ENCODE measurements at places on chromosomes 7 and 10. TPM values are rescaled to one million over a fixed set of nuclear protein-coding genes. Genes with fewer than 3 reads are reported as not detected.

The TAS2R3 gene
- total RNA-seq = 7.1 TPM

The IGFBP3 gene
- 196 TPM for total RNA-seq

The FBXW4 gene
- 71.4 TPM for total RNA-seq

The HOXA13 gene
- not detected for total RNA-seq

The CACNB2 gene
- total RNA-seq = 3.8 TPM

The SORCS1 gene
- total RNA-seq = 14.5 TPM

The AS3MT gene
- 8.0 TPM for total RNA-seq

The CALY gene
- total RNA-seq = not detected

The LRRC18 gene
- 0.23 TPM for total RNA-seq

The TRUB1 gene
- total RNA-seq = 32.1 TPM

The TNKS2 gene
- total RNA-seq = 58.8 TPM

The SFXN2 gene
- total RNA-seq = 44.4 TPM

The ASZ1 gene
- not detected for total RNA-seq

The PDGFA gene
- total RNA-seq = 86.6 TPM

The FAS gene
- total RNA-seq = 21.9 TPM

The ASB10 gene
- total RNA-seq = 3.4 TPM

The SOSTDC1 gene
- total RNA-seq = 28.8 TPM

The CCDC3 gene
- total RNA-seq = 9.2 TPM

The BTBD16 gene
- total RNA-seq = 0.41 TPM

The AKR1C1 gene
- 6.3 TPM for total RNA-seq

The HHEX gene
- 5.3 TPM for total RNA-seq

The ERVW-1 gene
- not detected for total RNA-seq

The SLC26A3 gene
- not detected for total RNA-seq

The PPP1R9A gene
- 39.9 TPM for total RNA-seq

The FRAT1 gene
- 4.3 TPM for total RNA-seq

Measured in metanephros (tissue), 2 donors.